Camera-type eye (tissue), 1 donor: ENCODE measurements at places on chromosomes 1 and 21. TPM values are rescaled to one million over a fixed set of nuclear protein-coding genes. Genes with fewer than 3 reads are reported as not detected.

Gene OR2AK2
- total RNA-seq = not detected

Gene PDZK1
- 3.0 TPM for total RNA-seq

Gene HPCA
- total RNA-seq = 15.2 TPM

Gene CRP
- not detected for total RNA-seq

Gene PRMT2
- 179 TPM for total RNA-seq

Gene NFASC
- 30.6 TPM for total RNA-seq

Gene GNAT2
- total RNA-seq = 21.8 TPM

Gene CD1E
- not detected for total RNA-seq

Gene EVA1C
- total RNA-seq = 6.5 TPM

Gene LMO4
- total RNA-seq = 120 TPM

Gene FMO2
- total RNA-seq = 5.7 TPM

Gene SPRR2E
- not detected for total RNA-seq

Gene THEM5
- total RNA-seq = not detected

Gene SPATA21
- total RNA-seq = not detected

Gene OPN3
- 15.8 TPM for total RNA-seq

Gene TMEM59
- total RNA-seq = 174 TPM

Gene ARHGEF16
- total RNA-seq = 2.3 TPM

Gene DDOST
- total RNA-seq = 141 TPM

Gene SPRR1A
- not detected for total RNA-seq

Gene AGT
- total RNA-seq = 4.8 TPM

Gene GPA33
- total RNA-seq = not detected

Gene TIAM1
- total RNA-seq = 38.4 TPM

Gene DNAI4
- total RNA-seq = 18.5 TPM

Gene SLC9C2
- total RNA-seq = not detected

Gene MSH4
- total RNA-seq = 0.77 TPM

Gene HTR1D
- not detected for total RNA-seq

Gene SPRR2F
- not detected for total RNA-seq

Gene PADI1
- 0.33 TPM for total RNA-seq

Gene PCAT6
- not detected for total RNA-seq

Gene IL6R
- 4.6 TPM for total RNA-seq

Gene SYNJ1
- total RNA-seq = 28.3 TPM

Gene SLC44A5
- total RNA-seq = 19.1 TPM

Gene IQCC
- total RNA-seq = 5.9 TPM

Gene IFFO2
- total RNA-seq = 13.5 TPM

Gene FAM131C
- total RNA-seq = 4.0 TPM

Gene C1orf122
- total RNA-seq = 36.7 TPM

Gene NUP210L
- total RNA-seq = 0.11 TPM

Gene LENEP
- total RNA-seq = 6.0 TPM

Gene PTPN14
- 26.4 TPM for total RNA-seq

Gene DYRK1A
- total RNA-seq = 179 TPM

Gene RHBDL2
- total RNA-seq = 0.49 TPM

Gene C8A
- total RNA-seq = not detected

Gene S100A5
- total RNA-seq = not detected

Gene RLF
- total RNA-seq = 88.9 TPM

Gene AMY1B
- total RNA-seq = not detected

Gene KRTAP11-1
- total RNA-seq = not detected

Gene CXADR
- total RNA-seq = 57.9 TPM

Gene BCL2L15
- 0.49 TPM for total RNA-seq

Gene FCER1G
- total RNA-seq = 6.3 TPM

Gene MYBPHL
- total RNA-seq = 0.55 TPM

Gene CDK18
- total RNA-seq = 7.0 TPM

Gene FAM167B
- 2.1 TPM for total RNA-seq

Gene ROR1
- 19.8 TPM for total RNA-seq

Gene VCAM1
- 17.2 TPM for total RNA-seq
